ENCODE measurements at places on chromosomes 4 and X.

DNA sequence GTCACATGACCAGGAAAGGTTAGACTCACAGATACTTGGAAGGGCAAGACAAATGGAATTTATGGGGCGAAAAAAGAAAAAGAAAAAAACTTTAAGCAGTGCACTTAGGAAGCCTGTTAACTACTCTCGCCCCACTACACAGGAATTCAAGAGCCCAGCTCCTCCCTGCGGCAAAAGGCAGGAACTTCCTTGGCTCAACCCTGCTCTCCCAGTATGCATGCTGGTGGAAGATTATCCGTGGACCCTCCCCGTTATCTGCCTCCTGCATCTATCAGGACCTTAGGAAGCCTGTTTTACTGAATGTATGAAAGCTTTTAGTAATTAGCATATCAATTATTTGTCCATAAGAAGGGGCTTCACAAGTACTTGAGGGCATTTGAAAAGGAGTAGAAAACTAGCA, 40.1 kb upstream of the RPA4 start:
- peak; percentile 21 for DNase-seq

GRCh38 chr4:25552580-25553271, 102.9 kb upstream of the SLC34A2 start:
- DNase-seq = no peak

GRCh38 chrX:56969559-56969958, 25.8 kb downstream of the SPIN3 start:
- no peak for DNase-seq

DNA sequence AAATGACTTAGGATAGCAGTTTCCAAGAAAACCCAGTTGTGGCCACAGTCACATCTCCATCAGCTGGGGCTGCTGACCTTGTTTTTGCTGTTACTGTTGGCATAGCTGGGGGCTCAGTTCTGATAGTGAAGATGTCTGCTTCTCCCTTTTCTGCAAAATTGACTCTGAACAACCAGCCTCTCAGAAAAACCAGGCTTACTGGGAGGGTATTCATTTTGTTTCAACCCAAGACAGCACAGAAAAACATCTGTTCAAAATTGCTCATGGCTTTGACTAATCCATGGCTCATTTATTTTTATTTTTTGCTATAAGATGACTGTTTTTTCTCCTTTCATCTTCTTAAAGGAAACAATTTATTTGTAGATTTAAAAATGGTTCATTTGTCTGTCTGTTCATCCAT, 53.1 kb downstream of the RASL11B start:
- no peak for DNase-seq

DNA sequence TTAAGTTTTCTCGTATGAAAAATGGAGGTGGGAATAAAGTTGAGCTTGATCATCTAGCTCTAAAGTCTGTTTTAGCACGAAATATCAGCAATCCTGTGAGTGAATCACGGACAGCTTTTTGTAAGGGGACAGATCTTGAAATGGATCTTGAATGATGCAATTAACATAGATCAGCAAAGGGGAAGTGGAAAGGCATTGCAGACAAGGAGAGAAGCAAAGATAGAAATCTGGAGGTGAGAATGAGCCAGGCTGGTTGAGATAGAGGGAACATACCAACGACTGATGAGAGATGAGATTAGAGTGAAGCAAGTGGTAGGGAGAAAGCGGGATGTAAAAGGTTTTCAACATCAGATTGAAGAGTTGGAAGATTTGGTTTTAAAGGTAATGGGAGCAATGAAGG, 4.6 kb upstream of the DGKK start:
- no peak for DNase-seq

- no peak for DNase-seq
Measured at GRCh38 chr4:179331362-179331761, 1889.1 kb upstream of the AGA start.

- no peak for DNase-seq
Measured at GRCh38 chrX:18964901-18965300, 19.0 kb downstream of the PHKA2 start.

- DNase-seq = no peak
Measured at GRCh38 chr4:76725039-76725438, 172.9 kb downstream of the SOWAHB start.

GRCh38 chr4:29558789-29559188, 1161.4 kb upstream of the PCDH7 start:
- no peak for DNase-seq

- no peak for DNase-seq
Measured at GRCh38 chr4:165210566-165210965, 3.2 kb downstream of the KLHL2 start.

DNA sequence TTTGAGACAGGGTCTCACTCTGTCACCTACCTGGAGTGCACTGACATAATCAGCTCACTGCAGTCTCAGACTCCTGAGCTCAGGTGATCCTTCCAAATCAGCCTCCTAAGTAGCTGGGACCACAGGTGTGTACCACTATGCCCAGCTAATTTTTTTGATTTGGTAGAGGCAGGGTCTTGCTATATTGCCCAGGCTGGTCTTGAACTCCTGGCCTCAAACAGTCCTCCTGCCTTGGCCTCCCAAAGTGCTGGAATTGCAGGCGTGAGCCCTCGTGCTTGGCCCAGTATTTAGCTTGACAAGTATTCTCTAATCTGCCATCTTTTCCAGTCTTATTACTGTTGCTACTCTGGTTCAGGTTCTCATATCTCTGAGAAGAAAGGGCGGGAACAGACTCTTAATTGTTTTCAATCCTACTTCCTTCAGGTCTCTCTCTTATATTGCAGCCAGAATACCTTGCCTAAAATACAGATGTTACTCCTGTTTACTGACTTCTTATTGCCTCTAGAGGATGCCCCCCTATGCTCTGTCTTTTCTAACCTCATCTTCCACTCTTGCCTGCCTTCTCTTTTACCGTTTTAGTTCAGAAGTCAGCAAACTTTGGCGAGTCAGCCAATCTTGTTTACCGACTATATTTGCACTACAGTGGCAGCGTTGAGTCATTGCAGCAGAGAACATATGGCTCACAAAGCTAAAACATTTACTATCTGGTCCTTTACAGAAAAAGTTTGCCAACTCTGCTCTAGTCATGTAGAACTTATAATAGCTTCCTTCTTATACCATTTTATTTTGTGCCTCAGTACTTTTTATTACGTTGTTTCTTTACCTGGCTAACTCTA, 19.0 kb downstream of the MRPL1 start:
- no peak for DNase-seq

GRCh38 chrX:154383359-154384283, 4.5 kb downstream of the EMD start:
- no peak for DNase-seq

DNA sequence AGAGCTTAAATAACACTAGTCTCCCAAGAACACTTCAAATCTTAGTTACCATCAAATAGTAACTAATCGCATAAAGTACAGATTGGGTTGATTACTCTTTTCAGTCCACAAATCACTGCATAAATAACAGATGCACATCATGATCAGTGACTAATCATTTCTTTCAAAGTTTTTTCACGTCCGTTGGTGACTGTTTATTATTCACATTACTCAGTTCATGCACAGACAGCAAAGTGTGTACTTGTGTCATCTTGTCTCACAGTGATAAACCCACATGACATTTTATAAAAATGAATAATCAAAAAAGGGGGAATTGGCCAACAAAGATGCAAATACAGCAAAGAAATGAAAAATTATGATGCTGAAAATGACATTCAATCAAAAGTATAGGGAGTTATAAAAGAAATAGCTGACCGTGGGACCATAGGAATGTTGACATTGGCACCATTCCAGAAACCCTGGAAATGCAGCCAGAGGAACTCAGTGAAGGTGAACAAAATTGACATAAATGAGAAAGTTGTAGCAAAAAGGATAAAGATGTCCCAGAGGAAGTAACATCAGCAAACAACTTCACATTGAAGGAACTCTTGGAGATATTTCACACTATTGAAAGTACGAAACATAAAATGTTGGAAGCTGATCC, 161.5 kb downstream of the SOX3 start:
- peak; percentile 0 for DNase-seq

DNA sequence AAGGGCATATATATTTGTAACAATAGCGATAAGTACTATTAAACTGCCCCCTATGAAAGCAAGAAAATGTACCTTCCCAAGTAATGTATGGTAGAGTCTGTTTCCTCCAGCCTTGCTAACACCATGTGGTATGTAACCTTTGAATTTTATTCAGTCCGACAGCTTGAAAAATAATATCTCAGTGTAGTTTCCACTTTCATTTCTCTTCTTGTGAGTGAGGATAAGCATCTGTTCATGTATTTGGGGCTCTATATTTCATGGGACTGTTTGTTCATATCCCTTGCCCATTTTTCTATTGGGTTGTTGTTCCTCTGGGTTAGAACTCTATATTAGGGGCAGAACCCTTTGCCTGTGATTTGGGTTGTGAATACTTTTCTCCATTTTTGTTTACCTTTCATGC, 58.3 kb downstream of the USP38 start:
- no peak for DNase-seq

All from renal pelvis (tissue), 12 donors.